ENCODE measurements at places on chromosomes 11 and 22.

DNA sequence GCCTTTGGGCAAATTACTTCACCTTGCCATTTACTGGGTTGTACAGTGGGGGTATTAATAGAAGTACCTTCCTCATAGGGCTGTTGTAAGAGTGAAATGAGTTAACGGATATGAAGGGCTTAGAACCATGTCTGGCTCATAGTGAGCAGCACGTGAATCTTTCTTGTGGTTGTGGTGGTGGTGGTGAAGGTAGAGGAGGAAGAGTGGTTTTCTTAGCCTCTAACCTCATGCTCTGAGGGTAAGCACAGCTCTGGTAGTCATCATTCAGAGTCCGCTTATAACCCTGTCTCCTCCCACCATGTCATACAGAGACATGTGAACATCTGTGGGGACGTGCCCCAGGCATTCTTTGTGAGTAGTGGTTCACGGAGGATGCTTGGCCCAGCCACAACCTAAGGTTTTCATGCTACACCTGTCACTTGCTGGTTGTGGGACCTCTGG lies 43.6 kb downstream of the TEAD1 start:
- DNase-seq: no peak

GRCh38 chr22:22569218-22569617 lies 10.2 kb upstream of the PRAME start:
- no peak for DNase-seq

DNA sequence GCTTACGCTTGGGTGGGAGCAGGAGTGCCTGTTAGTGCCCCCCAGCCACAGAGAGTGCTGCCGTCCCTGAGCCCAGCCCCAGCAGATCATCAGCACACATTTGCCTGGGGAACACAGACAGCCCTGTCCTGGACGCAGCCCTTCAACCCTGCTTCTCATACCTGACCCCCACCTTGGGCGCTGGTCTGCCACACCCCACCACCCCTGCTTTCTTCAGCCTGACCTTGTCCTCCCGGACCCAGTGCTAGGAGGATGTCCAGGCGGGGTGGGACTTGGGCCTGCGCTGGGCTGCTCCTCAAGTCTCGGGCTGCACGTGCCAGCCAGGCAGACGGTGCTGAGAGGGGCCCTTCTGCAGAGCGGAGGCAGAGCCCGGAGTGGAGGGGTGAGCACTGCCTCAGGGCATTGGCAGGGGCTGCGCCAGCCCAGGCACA lies 119.2 kb downstream of the KCNQ1OT1 start:
- DNase-seq: no peak

GRCh38 chr11:75349521-75350116 lies 1.8 kb downstream of the ARRB1 start:
- DNase-seq: no peak

GRCh38 chr11:76163289-76163880 lies 42.9 kb downstream of the WNT11 start:
- DNase-seq: no peak

DNA sequence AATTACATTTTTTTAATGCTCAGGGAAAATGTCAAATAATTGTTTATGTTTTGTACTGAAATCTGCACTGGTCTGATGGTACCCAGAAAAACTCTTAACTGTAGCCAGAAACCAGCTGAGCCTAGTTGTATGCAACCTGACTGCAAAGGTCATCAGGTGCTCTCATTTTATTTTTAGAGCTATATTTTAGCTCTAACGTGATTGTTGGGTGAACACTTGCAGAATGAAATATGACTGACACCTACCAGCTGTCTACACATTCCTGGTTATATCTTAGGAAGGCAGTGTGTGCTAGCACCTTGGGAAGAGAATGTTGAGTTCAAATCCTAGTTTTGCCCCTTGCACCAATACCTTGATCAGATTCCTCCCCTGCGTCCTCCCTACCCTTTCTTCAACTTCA lies 23.6 kb downstream of the PTPRJ start:
- DNase-seq: no peak

DNA sequence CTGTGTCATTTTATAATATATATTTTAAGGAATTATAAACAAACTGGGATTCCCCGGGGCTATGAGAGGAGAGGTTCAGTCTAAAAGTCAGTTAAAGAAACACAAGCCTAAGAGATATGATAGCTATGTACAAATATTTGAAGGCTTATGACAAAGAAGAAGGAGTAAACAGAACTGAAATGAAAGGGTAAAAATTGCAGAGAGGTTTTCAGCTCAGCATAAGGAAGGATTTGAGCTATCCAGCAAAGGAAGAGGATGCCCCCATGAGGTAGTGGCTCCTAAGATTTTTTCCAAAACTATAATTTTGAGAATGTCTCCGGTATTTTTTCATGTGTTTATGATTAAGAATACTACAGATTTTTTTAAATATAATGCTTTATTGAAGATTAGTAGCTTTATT lies 57.9 kb upstream of the ANGPTL5 start:
- no peak for DNase-seq
